MCF 10A (cell line): ENCODE measurements at places on chromosomes 5 and 9. TPM values are rescaled to one million over a fixed set of nuclear protein-coding genes. Genes with fewer than 3 reads are reported as not detected.
A peak's percentile ranks its signal among the peaks of the same experiment; 100 is the strongest.

The FGF1 gene
- 0.34 and 0.65 TPM in 2 replicates for total RNA-seq

The TMEM38B gene
- 12.5 and 18.4 TPM in 2 replicates for total RNA-seq

The OLFM1 gene
- not detected in 2 replicates for total RNA-seq

DNA sequence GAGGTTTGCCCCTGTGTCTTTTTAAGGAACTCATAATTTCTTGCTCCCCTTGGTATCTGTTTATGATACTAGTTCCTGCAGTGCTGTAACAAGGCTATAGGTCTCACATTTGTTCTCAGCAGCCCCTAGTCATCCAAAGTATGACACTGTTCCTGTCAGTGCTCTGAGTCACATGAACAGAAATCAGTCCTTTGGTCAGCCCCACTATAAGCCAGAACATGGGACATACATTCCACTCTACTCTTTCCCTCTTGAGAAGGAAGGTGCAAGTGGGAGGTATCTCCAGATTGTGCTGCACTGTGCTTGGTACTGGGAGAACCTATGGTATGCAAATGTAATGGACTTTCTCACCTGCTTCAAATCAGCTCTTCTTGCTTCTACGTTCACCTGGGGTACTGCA is 87.0 kb downstream of the IARS1 start:
- DNase-seq, result peak; percentile 24

GRCh38 chr5:83636156-83636555 is 84.5 kb downstream of the HAPLN1 start:
- DNase-seq, result no peak
